SJCRH30 (cell line): ENCODE measurements at places on chromosomes 1 and 21. TPM values are rescaled to one million over a fixed set of nuclear protein-coding genes. Genes with fewer than 3 reads are reported as not detected.

DNA sequence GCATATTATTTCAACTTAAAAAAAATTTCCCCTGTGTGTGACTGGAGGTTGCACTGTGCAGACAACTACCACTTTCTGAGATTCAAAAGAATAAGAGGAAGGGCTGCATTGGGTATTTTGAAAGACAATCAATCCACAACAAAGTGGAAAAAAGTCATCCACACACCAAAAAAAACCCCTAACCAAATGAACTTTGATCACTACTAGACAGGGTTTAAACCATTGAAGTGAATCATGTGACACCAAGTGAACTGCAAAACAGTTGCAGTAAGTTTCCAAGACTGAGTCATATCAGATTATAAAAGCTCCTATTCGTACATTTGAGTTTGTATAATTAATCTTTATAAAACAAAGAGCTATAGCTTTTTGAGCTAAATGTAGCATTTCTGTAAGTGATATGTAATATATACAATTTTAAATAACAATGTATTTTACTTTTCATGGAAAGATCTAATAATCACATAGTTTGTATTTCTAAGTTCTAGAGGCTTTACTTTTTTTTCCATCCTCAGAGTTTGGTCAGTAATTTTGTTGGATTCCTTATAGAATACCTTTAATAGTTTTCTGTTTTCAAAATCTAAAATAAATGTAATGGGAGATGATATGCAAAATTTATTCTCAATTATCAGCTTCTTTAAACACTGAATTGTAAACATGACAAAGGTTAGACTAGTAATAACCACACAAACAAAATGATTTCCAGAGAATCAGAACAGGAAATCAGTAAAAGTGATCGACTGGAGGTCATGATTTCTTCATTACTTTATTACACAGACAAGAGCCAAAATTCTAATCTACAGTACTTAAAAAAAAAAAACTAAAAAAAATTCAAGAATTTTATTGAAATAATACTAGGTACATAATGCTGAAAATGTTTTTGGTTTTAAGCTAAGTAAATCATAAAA, 50.5 kb upstream of the GFI1 start:
- DNase-seq, result no peak
- no peaks in the 10 kb centered on the region for H3K4me1 ChIP-seq
- no peak overlapping the region for H3K27ac ChIP-seq
- no peaks in the 10 kb centered on the region for H3K36me3 ChIP-seq

- H3K36me3 ChIP-seq, result no peaks in the 10 kb centered on the region
- no peak for DNase-seq
These were observed 391.1 kb downstream of the PLPP3 start for GRCh38 chr1:56188221-56188620.

- peak within 1 kb of the TSS; percentile 45; the same call in 1 of the 2 replicates for H3K27ac ChIP-seq
- H3K27me3 ChIP-seq, result no peaks in the 10 kb centered on the region
- peak; percentile 44 for DNase-seq
- H3K4me1 ChIP-seq, result peaks cover 25% of the 10 kb centered on the region
- no peaks in the 10 kb centered on the region for H3K36me3 ChIP-seq
These were observed at the start of gene COL9A2 for GRCh38 chr1:40316595-40317393. COL9A2 (minus strand) TSS chr1:40317286; CDS start chr1:40317197, 89 bp downstream.

- no peak overlapping the region for H3K4me3 ChIP-seq
- H3K27me3 ChIP-seq, result no peaks in the 10 kb centered on the region
These were observed 357.6 kb upstream of the NR5A2 start for GRCh38 chr1:199669916-199670315.

RNU11 gene
- total RNA-seq, result not detected in 2 replicates

DNA sequence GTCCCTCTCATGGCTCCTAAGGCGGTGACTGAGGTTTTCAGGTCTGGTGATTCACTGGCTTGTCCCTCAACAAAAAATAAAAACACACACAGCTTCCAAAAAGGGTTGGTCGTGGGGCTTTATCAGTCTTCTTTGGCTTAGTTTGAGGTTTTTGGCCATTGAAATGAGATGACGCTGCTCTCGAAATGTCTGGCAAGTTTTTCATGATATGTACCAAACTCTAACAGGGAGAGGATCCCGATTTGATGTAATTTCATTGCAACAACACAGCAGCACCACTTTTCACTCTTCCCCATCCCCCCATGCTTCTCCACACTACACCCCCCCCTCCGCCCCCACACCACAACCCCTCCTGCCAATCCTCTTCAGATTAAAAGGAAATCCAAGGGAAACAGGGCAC, 187.1 kb upstream of the NFIA start:
- no peak overlapping the region for H3K4me3 ChIP-seq
- no peaks in the 10 kb centered on the region for H3K4me1 ChIP-seq
- H3K27ac ChIP-seq, result no peak overlapping the region
- no peaks in the 10 kb centered on the region for H3K36me3 ChIP-seq

DNA sequence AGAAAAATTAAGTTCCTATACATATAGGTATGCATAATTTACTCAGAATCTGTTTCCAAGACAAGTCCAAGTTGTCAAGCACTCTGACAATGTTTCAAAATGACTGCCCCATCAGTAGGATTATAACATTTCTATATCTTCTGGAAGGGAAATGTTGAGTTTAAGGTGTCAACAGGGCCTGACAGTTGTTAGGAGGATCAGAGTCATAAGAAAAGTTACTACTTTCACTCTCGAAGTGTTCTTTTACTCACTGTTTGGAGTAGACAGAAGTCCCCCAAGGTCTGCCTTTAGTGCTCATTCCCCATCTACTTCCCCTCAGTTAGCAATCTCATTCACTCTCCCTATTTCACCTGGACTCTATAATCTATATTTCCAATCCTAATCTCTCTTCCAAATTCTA, 20.6 kb upstream of the MAGI3 start:
- no peak overlapping the region for H3K27ac ChIP-seq
- no peak for DNase-seq
- H3K36me3 ChIP-seq, result no peaks in the 10 kb centered on the region
- no peak overlapping the region for H3K4me3 ChIP-seq
- no peaks in the 10 kb centered on the region for H3K27me3 ChIP-seq

GRCh38 chr1:159927849-159928431, 2.6 kb upstream of the TAGLN2 start:
- peaks cover 8% of the 10 kb centered on the region; the same call in 1 of the 2 replicates for H3K27me3 ChIP-seq
- H3K4me3 ChIP-seq, result no peak overlapping the region
- DNase-seq, result no peak
- H3K4me1 ChIP-seq, result peaks cover 6% of the 10 kb centered on the region; the same call in 1 of the 2 replicates
- H3K36me3 ChIP-seq, result no peaks in the 10 kb centered on the region

DNA sequence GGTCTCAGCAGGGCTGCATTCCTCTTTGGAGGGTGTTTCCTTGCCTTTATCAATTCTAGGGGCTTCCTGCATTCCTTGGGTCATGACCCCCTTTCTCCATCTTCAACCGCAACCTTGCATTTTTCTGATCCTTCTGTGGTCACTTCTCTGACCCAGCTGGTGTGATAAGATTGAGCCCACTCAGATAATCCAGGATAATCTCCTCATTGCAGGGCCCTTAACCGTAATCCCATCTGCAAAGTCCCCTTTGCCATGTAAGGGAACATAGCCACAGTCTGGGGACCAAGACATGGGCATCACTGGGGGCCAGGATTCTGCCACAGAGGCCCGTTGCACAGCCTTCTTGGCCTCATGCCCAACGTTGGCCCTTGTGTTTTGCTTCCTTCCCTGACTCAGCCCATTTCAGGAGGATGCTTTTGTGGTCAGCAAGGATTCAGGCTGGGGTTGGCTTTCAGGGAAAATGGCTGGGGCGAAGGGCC, 35.0 kb upstream of the IL19 start:
- peaks cover 6% of the 10 kb centered on the region; the same call in 1 of the 2 replicates for H3K4me1 ChIP-seq
- no peak overlapping the region for H3K27ac ChIP-seq
- H3K4me3 ChIP-seq, result no peak overlapping the region
- no peaks in the 10 kb centered on the region for H3K27me3 ChIP-seq

DNA sequence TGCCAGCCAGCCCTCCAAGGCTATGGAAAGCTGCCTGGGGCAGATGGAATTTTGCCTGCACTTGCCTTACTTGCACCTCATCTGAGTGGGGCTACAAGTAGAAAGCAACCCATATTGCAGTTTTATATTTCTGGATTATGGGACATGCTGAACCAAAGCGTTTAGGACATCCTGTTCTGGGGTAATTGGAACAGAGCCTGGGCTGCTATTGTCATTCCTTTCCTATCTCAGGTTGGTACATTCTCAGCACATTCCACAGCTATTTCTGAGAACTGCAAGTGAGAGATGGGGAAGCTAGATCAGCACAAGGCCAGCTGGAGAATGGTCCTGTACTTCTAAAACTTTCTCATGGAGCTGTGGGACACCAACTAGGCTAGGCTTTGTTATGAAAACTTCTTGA, 713.8 kb downstream of the KCNT2 start:
- H3K4me1 ChIP-seq, result no peaks in the 10 kb centered on the region
- H3K4me3 ChIP-seq, result no peak overlapping the region
- no peaks in the 10 kb centered on the region for H3K27me3 ChIP-seq
- H3K36me3 ChIP-seq, result no peaks in the 10 kb centered on the region

TMEM200B gene
- 1.0 and 1.3 TPM in 2 replicates for total RNA-seq

RIMS3 gene
- 10.0 and 12.7 TPM in 2 replicates for total RNA-seq

CCNL2 gene
- total RNA-seq, result 124 and 196 TPM in 2 replicates

KCNE2 gene
- 0.12 TPM in 1 of 2 replicates, not detected in the other for total RNA-seq

- H3K27me3 ChIP-seq, result no peaks in the 10 kb centered on the region
- peak; percentile 67 for DNase-seq
- H3K4me1 ChIP-seq, result peaks cover 76% of the 10 kb centered on the region
- peak overlapping the region; percentile 62 for H3K27ac ChIP-seq
These were observed 9.1 kb downstream of the INKA2 start for GRCh38 chr1:111729946-111730681.

CHIA gene
- not detected in 2 replicates for total RNA-seq

DNA sequence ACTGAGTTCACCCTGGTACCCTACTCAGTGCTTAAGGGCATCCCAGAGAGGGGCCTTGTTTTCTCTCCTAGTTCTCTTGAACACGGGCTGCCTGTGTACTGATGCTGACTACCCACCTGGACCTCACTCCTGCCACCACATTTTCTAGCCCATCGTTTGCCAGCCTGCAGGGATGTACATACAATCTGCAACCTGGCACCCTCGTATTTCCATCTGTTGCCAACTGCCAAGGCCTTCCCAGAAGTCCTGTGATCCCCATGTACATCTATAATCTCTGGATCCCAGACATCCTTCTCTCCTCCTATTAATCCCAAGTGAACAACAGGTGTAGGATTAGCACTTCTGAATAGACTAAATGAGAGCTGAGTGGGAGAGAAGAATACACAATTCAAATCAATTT, 212.0 kb downstream of the SLC45A1 start:
- no peaks in the 10 kb centered on the region for H3K36me3 ChIP-seq
- H3K4me1 ChIP-seq, result peaks cover under 1% of the 10 kb centered on the region
- H3K4me3 ChIP-seq, result no peak overlapping the region
- H3K27ac ChIP-seq, result no peak overlapping the region

DNA sequence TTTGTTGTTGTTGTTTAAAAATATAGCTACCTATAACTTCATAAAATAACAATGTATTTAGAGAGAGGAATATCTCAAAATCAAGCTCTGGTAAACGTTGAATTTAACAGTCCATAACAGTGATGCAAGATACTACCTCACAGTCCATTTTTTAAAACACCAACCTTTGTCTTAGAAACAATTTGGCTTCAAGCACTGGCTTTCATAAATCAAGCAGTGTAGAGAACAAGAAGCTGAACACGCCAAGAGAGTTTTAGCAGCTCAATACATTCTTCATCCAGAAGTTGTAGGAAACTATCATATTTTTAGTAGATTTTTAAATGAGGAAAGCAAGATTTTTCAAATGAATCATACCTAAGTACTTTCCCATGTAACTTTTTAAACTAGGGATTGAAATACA, 334.3 kb upstream of the ADAMTS5 start:
- no peak overlapping the region for H3K27ac ChIP-seq
- H3K4me3 ChIP-seq, result no peak overlapping the region
- H3K4me1 ChIP-seq, result no peaks in the 10 kb centered on the region; the same call in 1 of the 2 replicates
- H3K27me3 ChIP-seq, result no peaks in the 10 kb centered on the region
- DNase-seq, result no peak
